ENCODE measurements at places on chromosomes 12 and 14.

- DNase-seq, result no peak
These were observed 6.7 kb upstream of the STXBP6 start for GRCh38 chr14:25056688-25057078.

DNA sequence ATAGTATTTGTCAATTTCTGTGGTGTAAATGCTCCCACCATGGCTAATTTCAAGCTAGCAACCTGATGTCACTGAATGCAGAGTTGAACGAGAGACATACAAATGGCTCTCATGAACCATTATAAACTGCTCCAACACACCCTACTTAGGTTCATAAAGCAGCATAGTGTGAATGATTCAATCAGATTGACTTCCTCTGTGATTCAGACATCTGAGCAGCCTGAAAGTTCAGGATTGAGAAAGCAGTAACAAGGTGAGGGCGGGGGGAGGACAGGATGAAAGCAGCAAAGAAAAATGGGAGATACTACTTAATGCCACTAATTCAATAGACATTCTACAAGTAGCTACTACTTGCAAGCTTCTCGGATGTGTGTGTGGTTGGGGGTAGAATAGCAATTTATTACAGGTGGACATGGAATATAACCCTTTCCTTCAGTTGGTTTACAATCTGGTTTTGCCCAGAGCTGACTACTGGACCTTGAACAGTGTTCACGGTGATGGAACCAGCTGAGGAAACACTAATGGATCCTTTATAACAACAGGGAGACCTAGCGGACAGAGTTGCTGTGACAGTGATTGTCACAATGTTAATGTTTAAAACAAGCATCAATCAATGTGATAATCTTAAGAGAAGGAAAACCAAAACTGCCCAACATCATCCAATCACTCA, 52.5 kb upstream of the PELI2 start:
- DNase-seq, result no peak

DNA sequence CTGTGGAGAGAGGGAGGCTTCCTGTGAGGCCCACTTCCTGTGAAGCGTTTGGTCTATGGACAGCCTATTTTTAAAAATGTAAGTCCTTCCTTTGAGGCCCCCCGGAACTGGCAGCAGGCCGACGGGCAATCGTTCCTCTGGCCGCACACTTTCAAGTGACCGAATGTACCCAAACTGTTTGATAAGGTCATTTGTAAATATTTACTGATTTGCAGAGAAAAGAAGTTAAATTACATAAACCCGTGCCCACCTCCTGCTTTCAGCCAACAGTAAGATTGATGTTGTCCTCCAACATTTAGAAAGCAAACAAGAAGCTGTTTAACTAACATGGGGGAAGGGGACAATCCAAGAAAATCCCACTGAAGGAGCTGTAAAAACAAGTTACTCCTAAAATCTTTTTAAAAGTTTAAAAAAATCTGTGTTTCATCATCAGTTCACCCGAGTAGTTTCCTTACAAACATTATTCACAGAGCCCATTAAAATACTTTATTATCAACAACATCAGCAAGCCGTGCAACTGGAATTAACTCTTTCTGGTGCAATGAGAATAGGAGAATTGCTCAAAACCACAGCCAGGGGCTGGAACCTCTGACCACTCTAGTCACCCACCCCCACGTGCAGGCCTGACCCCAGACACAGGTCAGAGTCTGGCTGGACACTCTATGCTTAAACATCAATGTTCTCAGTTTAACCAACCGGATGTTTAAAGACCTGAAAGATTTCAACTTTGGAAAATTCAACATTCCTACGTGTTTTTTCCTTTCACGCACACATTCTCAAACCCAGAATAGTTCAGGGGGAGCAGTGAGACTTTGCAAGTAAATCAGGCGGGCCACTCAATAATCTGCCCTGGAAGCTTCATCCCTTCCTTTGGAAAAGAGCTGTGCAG, 65.3 kb downstream of the FOXN3 start:
- no peak for DNase-seq

DNA sequence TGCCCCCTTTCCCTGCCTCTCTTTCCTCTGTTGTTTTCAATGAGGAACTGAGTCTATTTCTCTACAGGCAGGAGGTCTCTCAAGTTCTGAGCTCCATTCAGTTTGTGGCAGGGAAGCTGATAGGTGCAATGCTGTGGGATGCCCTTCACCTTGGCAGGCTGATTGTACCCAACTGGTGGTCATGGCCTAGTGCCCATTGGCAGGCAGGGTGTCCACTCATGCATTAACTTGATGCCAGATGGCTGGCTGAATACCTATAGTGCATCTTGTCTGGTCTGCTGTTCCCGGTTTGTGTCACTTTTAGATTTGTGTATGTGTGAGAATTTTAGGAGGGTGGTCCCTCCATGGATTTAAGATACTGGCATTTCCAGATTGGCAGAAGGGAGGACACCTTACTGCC, 20.0 kb upstream of the ITGA5 start:
- DNase-seq, result no peak

- peak; percentile 33 for DNase-seq
These were observed 8.9 kb downstream of the IKZF4 start for GRCh38 chr12:56029666-56030293.

GRCh38 chr12:130686511-130686991, 29.5 kb downstream of the RIMBP2 start:
- peak; percentile 68 for DNase-seq

GRCh38 chr12:70415987-70416386, 49.9 kb downstream of the KCNMB4 start:
- no peak for DNase-seq

DNA sequence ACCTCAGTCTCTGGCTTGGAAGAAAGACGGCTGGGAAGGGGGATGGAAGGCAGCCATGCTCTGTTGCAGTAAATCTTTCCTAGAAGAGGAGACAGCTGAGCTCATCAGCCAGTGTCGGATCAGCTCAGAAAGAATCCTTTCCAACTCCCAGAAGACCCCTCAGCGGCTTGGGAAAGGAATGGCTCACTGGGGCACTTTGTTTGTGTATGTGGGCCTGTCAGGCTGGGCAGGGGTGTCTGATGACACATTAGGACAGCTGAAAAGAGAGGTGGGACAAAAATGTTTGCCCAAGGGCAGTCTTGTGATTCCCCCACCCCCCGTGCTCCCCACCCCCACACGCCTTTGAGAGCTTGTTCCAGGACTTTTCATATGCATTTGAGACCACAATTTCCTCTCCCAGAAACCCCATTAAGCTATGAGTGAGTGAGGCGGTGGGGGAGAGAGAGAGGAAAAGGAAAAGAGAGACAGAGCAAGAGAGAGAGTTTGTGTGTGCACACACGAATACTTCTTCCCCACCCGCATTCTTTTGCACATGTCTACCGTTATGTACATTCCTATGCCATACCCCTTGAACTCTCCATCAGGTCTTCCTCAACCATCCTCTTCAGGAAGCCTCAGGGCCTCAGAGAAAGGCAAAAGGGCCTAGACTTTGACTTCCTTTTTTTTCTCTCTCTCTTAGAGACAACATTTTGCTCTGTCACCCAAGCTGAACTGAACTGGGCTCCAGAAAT, 198.9 kb downstream of the ZFP36L1 start:
- no peak for DNase-seq

DNA sequence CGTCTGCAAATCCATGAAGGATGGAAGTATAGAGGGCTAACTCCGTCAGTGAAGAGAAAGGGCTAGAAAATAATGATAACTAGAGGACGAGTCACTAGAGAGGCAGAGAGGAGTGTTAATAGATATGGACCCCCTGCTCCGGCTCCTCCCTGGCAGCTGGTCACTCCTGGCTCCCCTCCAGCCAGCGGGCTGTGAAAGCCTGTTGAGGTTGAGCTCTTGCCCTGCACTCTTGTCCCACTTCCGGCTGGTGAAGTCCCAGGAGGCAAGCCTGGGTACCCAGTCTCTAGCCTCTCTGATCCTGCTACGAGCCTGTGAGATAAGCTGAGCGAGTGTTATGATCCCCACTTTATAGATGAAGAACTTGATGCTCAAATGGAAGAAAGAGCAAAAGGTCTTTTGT, 90.3 kb downstream of the RFX4 start:
- peak; percentile 3 for DNase-seq

DNA sequence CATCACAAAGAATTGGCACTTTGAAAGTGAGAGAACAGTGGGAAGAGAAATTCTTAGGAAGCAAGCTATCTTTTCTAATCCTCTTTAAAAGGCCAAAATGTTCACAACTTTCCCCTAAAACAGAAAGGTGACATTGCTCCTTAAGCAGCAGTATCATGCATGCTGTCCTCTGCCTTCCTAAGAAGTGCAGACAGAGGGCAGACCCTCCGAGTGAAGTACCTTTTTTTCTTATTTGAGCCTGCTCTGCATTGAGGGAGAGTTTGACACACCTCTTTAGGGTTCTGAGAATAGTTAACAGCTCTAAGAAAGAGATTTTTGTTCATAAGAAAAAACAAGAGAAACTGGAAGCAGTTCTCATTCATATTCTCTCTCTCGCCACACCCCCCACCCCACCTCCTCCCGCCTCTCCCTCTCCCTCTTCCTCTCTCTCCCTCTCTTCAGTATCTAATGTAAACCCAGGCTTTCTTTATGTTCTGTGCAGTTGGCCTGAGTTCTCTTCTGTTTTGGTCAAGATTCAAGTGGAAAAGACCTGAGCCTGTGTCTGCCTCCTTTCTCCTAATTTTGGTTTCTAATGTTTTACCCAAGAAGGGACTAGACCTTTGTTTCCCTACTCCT, 709.1 kb downstream of the DIO2 start:
- DNase-seq, result no peak

DNA sequence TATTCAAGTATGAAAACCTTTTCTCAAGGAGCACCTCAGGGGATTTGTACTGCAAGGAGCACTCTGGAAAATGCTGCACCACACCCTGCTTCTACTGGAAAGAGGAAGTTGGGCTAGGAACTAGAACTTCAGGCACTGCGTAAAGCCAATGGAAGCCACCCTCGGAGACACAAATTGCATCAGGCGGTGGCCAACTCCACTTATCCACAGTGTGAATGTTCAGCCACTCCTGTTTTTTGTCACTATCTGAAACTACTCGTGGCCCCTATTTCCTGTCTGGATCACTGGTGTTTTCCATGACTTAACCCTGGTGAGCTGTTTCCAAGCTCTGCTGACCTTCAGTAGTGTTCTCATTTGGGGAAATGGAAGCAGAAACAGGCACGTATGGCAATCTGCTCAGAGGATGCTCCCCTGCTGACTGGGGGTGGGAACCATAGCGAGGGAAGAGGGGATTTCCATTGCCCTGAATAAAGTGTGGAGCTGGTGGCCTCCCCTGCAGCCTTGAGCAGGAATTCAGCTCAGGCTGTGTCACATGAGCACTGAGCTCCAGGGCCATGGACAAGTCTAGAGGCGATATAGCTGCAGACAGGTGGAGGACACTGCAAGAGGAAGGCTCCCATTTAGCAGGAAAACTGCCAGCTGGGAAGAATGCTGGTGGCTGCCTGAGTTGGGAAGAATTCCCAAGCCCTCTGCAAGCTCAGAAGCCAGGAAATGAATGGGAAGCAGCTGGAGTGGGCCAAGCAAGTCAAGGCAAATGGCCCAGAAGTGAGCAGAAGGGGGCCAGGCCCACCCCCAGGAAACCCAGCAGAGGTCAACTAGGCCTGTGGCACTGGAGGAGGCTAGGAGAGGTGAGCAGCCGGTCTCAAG, 50.5 kb upstream of the RAP1B start:
- DNase-seq, result no peak

DNA sequence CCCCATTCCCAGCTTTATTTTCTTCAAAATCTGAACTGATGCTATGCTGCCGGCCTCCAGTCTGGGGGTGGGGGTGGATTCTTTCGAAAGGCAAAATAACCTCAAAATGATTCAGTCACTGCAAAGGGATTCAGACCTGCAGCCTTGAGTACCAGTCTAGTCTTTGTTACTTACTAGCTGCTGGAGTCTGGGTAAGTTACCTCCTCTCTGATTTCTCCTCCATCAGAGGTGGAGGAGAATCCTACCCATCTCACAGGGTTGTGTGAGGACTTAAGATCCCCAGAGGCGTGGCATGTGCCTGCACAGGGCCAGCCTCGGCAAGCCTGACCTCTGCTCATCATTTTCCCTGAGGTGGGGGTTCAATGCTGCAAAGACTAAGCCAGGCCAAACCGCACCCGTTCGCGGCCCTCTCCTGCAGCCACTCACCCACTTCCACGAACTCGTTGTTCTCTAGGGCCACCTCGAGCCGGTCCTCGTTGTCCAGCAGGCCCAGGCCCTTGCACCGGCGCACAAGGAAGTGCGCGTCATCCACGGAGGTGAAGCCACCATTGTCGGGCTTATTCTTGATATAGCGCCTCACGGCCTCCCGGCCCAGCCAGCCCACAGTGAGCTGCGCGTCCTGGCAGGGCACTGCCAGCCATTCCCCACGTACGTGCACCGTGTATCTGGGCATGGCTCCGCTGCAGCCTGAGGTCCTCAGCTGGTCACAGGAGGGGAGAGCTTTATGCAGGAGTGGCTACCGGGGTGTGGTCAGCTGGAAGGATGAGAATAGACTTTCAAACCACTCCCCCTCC, 709 bp downstream of the HAL start:
- DNase-seq, result no peak

DNA sequence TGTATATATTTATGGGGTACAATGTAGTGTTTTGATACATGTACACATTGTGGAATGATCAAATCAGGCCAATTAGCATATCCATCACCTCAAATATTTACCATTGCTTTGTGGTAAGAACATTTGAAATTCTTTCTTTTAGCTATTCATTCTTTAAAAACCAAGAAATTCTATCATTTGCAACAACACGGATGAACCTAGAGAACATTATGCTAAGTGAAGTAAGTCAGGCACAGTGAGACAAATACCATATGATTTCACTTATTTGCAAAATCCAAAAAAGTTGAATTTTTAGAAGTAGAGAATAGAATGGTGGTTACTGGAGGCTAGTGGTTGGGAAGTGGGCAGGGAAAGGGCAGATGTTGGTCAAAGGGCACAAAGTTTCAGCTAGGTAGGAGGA, 129.3 kb upstream of the PTPRQ start:
- DNase-seq, result no peak

DNA sequence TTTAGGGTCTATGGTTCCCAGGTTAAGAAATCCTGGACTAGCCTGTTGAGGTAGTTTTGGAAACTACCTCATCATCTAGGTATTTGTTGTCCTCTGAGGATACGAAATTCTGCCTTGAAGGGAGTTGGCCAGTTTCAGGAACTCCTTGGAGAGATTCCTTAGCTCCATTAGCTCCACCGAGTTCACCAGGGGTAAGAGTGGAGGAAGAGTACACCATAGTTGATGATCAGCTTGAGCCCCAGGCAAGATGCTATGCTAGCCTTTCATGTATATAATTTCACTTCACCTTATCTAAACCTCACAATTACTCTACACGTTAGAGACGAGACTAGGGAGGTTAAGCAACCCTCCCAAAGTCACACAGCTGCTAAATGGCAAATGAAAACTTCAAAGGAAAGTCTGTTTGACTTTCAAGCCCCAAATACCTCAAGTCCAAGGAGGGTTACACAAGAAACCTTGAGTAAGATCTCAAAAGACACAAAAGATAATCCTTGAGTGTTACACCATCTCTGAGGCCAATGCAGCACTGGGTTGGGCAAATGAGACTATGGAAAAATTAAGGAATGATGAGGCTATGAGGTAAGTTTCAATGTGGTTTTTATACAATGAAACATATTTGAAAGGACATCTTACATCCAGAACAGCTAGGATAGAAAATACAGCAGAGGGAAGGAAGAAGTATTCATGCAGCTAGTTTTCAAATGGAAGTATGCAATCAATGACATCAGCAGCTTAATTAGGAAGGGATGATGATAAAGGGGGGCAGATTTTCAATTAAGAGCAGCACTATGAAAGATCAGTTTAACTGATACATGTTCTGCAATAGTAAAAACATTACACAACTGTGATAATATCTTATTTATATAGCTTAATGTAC, 97.2 kb upstream of the KRAS start:
- DNase-seq, result no peak

Data from NCI-H1694 (cell line).